ENCODE measurements at places on chromosomes 7 and 10. TPM values are rescaled to one million over a fixed set of nuclear protein-coding genes. Genes with fewer than 3 reads are reported as not detected.

Gene OR2A12
- polyA plus RNA-seq: not detected

Gene MINDY4
- 12.2 TPM for polyA plus RNA-seq

Gene ATP5MK
- 240 TPM for polyA plus RNA-seq

Gene ERVW-1
- polyA plus RNA-seq: 1.1 TPM

Gene MICALL2
- polyA plus RNA-seq: 8.8 TPM

Gene EIF5AL1
- polyA plus RNA-seq: 3.4 TPM

Gene IQCE
- polyA plus RNA-seq: 22.7 TPM

Gene WNT2
- 0.97 TPM for polyA plus RNA-seq

Gene EN2
- 0.62 TPM for polyA plus RNA-seq

Gene EGR2
- polyA plus RNA-seq: 4.0 TPM
